HT-29 (cell line): ENCODE measurements at places on chromosomes 5 and 9. TPM values are rescaled to one million over a fixed set of nuclear protein-coding genes. Genes with fewer than 3 reads are reported as not detected.

The IRGM gene
- not detected in 2 replicates for total RNA-seq

The ZNF483 gene
- not detected in 2 replicates for total RNA-seq

The P4HA2 gene
- total RNA-seq, result 20.4 and 20.5 TPM in 2 replicates

- no peak for DNase-seq
Observed at GRCh38 chr5:163310997-163311396, 126.4 kb upstream of the CCNG1 start.

DNA sequence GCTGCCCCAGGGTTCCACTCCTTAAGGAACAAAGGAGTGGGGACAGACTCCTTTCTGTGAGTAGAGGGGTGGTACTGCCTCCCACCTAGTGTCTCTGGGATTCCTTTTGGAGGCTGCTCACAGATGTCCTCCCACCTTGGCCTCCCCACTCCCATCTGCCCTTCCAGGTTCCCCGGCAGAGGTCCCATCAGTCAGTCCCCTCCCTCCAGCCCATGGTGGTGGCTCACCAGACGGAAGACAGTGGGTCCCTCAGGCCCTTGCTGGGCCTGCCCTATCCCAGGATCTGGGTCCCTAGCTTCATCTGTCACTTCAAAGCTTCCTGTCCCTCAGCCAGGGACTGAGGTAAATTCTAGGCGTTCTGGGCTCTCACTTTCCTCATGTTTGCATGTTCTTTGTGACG, 35.6 kb upstream of the NEK6 start:
- no peak for DNase-seq

DNA sequence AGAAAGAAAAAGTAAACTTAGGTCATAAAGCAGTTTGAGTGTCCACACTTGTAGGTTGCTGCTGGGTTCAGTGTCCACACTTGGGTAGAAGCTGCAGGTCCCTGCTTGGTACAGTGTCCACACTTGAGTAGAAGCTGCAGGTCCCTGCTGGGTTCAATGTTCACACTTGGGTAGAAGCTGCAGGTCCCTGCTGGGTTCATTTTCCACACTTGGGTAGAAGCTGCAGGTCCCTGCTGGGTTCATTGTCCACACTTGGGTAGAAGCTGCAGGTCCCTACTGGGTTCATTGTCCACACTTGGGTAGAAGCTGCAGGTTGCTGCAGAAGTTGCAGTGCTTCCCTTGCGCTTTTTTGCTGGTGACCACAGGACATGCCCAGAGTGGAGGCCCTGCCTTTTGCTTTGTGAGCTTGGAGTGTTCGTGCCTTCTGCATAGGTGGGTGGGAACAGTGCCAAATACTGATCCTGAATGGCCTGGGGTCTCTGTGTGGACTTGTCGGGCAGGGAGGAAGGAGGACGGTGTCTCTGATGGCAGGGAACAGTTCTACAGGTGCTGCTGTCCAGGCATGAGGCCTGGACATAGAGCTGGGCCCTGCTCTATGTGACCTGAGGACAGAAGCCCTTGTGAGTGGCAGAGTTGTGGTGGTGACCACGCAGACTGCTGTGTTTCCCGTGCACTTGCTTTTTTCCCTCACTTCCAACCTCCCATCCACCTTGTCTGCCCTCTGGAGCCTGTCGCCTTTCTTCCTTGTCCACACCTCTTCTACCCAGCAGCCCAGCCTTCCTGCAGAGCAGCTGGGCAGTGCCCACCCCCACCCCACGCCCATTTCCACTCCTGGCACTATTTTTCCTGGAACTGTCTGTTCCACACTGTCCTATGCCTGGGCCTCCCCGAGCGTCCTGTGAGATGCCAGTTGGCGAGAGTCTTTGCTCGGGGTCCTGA, 120.8 kb downstream of the EHMT1 start:
- no peak for DNase-seq

DNA sequence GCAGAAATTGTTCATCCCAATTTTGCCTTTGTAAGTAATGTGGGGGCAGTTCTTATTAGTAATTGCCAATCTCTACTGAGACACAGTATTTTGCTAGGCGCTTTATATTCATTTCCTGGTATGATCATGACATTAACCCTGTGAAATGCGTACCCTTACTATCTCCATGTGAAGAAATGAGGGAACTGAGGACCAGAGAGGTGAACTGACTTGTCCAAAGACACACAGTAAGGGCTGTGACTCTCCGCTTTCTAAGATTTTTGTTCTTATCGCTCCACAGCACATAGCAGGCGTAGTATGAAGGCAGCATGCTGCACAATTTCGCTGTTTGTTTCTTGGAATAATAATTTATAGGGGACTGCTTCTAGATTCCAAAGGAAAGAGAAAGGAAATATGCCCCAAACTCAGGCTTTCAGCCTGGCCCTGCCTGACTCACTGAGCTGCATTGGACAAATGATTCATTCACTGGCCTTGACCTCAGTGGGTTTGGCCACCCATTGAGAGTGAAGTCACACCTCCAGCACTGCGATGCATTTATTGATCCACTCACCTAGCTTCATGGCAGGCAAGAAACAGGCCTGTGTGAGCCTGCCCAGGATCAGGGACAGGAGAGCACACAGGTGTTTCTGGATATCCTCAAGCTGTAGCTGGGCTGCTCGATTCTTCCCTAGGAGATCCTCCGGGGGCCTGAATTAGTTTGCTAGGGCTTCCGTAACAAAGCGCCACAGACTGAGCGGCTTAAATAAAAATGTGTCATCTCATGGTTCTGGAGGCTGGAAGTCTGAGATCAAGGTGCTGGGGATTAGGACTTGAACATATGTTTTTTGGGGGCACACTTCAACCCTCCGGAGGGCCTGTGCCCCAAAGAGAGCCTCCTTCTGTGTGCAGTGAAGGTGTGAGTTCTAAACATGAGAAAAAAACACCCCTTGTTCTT, 7.2 kb upstream of the DUSP1 start:
- DNase-seq, result peak; percentile 70

- no peak for DNase-seq
Observed at GRCh38 chr5:17398431-17398830, 99.6 kb upstream of the TAF11L2 start.

GRCh38 chr5:1109542-1110306, 2.1 kb downstream of the SLC12A7 start:
- DNase-seq, result no peak

GRCh38 chr5:166430491-166431319, 1860.7 kb upstream of the WWC1 start:
- DNase-seq, result no peak

DNA sequence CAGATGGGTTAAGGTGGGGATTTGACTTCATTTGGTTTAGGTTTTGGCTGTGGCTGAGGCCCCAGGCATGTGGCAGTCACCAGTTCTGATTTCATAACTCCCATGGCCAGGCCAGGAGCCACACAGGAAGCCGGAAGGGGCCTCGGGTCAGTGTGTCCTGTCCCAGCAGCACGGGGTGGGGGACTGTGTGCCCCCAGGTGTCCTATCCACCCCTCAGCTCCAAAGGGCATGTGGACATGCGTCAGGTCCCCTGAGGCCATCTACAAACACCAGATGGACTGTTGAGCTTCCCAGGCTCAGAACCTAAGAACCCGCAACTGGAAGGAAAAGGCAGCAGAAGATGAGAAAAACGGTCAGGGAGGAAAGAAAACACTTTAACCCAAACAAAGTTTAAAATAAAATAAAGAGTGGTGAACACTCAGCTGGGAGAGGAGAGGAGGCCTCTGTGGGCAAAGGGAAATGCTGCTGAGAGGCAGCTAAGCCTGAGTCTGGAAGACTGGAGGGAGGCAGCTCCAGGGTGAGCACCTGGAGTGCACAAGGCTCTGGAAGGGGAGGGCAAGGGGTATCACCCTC, 260.8 kb downstream of the AUH start:
- no peak for DNase-seq

DNA sequence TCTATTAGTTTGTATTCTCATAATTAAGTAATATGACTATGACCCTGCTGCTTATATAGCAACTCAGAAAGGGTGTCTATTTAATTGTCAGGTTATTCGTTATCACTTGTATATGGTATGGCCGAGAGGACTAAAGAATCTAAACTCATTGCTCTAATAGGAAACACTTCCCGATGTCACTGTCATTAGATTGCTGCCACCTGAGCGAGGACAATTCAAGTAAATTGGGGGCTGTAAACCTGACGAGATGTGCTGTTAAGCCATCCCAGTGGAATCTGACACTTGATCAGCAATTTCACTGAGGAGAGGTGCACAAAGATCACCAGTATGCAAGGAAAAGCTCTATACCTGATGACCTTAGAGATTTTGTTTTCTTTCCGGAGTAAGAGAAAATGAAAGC, 1319.3 kb downstream of the MAT2B start:
- no peak for DNase-seq

DNA sequence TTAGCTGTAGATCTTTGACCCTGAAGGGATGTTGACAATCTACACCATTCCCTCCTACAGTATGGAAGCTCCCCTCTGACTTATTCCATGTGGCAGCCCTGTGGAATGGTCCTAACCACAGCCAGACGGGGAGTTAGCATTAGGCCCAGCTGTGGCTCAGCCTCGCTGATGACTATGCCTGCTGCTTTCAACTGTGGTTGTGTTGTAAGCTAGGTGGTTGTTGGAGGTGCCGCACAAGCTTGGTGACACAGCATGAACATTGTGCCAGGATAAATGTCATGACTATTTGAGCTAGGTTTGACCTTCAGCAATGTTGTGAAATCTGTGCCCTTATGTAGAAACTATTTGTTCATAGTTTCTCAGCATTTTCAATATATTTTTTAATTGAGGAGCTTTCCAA, 40.6 kb downstream of the SGCD start:
- DNase-seq, result no peak

- DNase-seq, result no peak
Observed at GRCh38 chr5:134145041-134145757, 30.7 kb downstream of the TCF7 start.

DNA sequence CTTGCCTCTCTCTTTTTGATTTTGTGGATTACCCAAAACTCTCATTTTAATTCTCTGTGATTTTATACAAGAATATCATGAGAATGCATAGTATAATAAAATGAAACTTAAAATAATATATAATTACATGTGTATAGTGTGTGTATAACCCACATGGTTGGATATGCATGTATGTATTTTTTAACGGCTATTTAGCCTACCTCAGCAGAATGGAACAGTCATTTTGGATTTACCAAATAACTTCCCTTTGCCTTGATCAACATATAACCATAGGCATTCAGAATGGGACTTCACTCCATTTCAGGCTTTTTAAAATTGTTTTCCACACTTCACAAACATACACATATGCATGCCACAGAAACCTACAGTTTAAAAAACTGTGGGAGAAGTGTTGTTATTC, 161.2 kb downstream of the SLF1 start:
- no peak for DNase-seq

DNA sequence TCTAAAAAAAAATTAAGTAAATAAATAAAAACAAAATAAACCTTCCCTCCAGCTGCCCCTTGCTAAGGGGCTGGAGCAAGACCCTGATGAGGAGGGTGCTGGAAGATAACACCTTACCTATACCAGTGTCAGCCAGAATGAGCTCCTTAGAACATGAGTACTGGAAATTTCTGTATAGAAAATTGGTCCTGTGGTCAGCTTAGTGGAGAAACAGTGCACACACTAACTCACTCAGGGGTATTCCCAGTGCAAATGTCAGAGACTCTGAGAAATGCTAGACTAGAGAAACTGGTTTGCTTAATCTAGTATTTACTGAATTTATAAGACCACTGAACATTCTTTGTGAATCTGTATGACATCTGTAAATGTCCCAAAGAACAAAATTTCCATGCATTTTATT, 62.1 kb upstream of the CTXN3 start:
- DNase-seq, result no peak

DNA sequence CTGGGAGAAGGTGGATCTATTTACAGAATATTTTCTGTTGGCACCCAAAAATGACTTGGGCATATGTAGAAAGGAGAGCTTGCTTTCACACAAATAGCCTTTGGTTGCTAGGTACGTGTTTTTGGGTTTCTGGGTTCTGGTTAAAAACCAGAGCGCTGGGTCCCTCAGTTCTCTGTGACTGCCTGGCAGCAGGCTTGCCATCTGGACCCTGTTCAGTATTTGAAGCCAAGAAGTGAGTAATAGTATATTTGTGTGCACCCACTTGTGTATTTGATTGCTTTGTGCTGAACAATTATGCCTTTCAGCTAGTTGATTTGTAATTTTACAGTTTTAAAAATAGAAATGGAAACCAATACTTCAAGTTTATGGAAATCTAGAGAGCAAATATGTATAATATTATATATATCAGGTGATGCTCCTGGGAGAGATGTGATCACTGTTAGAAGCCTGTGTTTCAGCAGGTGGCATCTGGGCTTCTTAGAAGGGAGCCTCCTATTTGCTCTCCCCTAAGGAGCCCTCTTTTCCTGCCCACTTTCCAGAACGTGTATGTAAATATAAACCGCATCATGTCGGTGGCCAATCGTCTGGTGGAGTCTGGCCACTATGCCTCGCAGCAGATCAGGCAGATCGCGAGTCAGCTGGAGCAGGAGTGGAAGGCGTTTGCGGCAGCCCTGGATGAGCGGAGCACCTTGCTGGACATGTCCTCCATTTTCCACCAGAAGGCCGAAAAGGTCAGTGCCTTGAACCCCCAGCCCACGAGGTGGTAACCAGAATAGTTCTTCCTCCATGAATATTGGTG, 153.6 kb downstream of the TRIO start:
- no peak for DNase-seq

DNA sequence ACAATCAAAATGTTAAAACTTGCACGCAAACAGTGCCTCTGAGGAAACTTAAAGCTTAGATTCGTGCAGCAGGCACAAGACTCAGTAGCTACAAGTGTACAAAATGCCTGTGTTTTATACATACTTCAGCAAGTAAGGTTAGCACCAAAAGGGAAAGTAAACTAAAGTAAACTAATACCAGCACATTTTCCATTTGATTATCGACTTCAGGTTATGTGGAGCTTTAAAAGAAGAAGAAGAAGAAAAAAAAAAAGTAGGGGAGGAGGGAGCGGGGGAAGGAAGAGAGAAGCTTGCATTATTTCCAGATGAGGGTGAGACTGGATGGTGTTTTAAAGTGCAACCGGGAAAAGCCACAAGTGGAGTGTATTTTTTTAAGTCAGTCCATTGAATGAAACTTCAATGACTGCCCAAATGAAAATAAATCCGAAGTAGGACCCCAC, 596 bp upstream of the ADAMTS6 start:
- DNase-seq, result peak; percentile 64

- DNase-seq, result peak; percentile 25
Observed at GRCh38 chr9:27561685-27562084, 11.6 kb downstream of the C9orf72 start.

DNA sequence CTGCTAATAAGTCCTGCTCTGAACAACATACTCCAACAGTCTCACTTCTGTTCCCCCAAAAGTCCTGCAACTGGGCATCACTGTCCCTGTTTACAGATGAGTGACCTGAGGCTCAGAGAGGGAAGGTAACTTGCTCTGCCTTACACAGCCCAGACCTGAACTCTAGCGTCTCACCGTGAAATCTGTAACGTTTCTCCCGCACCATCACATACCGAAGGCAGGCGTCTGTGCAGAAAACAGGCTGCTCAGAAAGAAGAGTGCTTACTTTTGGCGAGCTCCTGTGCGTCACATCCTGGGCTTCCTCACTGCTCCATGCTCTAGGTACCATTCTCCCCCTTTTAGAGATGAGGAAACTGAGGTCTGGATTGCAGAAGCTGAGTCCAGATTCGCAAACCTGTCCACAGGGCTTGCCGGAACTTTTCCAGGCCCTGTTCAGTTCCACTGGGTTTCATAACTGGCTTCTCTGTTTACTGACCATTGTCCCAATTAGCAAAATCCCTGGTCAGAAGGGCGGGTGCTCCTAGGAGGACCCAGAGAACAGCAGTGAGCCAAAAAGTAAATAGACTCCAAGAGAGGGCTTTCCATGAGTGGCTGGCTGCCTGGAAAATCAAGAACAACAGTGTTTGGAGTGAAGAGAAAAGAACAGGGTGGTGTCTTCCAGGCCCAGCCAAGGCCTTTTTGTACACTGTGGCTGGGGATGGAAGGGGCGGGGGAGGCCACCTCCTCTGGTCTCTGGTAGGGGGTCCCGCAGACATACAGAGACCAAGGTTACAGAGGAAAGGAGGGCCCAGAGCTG, 27.1 kb downstream of the GSN start:
- peak; percentile 19 for DNase-seq
